GF-D8 (cell line): ENCODE measurements at places on chromosomes 3 and 15.

DNA sequence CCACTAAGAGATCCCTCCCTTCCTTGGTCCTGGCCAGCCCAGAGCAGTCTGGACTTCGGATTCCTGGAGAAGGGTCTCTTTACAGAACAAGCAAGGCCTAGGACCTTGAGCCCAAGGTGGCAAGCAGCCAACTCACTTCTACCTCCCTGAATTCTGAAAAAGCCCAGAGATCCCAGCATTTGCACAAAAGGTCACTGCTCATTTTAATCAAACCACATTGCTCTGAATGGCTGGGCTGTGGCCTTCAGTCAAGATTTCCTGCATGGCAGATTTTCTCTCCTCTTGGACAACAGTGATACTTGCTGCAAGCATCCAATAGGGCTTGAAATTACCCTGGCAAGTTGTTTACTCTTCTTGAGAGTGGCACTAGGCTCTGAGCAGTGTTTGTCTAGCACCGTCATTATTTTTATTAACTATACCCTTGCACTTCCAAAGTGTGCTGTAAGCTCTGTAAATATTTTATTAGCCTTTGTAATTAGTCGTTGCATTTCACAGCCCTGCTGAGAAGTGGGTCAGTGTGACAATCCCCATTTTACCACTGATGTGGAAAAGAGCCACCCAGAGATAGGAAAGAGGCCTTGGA is 274.7 kb upstream of the CTNNB1 start:
- no peak for DNase-seq

- no peak for DNase-seq
These were observed 601.7 kb upstream of the ZNF717 start for GRCh38 chr3:76387000-76387399.

DNA sequence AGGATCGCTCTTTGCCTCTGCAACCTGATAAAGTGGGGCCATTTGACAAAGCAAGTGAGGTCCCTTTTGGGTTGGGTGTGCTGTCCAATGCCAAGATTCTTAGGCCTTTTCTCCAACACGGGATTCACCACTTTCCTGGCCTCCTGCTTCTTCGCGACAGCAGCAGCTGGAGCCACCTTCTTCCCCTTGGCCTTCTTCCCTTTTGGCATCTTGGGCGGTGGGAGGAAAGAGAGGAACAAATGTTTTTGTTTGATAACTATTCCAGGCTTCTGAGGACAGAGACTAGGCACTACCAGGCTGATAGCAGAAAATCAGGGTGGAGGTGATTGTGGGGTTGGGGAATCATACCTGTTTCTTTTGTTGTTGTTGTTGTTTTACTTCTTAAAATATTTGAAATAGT is 30.0 kb upstream of the FAM81A start:
- no peak for DNase-seq

- DNase-seq = no peak
These were observed 72.3 kb downstream of the TAMM41 start for GRCh38 chr3:11774296-11774877.

DNA sequence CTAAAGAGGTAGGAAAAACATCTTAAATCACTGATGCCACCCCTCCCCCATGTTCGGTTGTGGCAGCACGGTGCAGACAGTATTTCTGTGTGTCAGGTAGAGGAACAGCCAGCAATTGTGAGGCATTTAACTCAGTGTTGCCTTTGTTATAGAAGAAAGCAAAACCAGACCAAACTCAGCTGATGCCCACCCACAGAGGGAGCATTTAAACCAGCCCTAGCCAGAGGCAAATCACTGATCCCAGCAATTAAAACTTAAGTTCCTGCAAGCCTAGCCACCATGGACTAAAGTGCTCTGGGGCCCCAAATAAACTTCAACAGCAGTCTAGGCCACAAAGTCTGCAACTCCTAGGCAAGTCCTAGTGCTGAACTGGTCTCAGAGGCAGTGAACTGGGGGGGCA is 94.5 kb downstream of the CFAP20DC start:
- no peak for DNase-seq

GRCh38 chr3:180390313-180390712 is 211.7 kb upstream of the TTC14 start:
- no peak for DNase-seq

DNA sequence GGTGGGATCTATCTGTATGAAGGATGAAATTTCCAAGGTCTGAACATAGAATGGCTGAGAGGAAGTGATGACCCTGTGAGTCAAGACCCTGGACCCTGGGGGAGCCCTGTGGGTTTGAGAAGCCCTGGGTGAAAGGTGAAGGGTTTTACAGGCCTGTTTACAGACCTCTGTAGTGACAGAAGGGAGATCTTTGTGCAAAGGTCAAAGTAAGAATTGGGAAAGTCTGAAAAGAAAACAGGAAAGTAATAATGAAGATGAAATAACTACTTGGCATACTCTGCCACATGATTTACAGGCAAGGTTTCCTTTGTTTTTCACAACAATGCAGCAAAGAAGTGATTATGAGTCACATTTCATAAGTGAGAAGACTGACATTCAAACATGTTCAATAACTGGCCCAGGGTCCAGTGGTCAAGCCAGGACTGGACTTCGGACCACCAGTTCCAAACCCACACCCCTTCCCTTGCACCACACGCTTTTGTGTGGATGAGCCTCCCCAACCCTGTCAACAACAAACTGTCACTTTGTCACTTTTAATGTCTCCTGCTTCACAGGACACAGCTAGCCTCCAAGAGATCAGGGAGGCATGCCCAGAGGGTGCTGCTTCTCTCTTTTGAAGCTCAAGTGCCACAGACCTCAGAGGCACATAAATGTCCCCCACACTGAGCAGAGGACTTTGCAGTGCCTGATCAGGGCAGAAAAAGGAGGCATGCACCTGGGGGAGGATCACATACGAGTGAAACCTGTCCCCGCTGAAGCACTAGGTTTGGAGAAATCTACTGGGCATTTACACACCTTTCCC is 21.5 kb downstream of the CD86 start:
- DNase-seq = no peak

GRCh38 chr3:32817558-32818228 is at the start of gene TRIM71:
Gene TRIM71 (plus strand): TSS chr3:32817997. CDS start chr3:32818081, 84 bp downstream.
- DNase-seq = no peak

DNA sequence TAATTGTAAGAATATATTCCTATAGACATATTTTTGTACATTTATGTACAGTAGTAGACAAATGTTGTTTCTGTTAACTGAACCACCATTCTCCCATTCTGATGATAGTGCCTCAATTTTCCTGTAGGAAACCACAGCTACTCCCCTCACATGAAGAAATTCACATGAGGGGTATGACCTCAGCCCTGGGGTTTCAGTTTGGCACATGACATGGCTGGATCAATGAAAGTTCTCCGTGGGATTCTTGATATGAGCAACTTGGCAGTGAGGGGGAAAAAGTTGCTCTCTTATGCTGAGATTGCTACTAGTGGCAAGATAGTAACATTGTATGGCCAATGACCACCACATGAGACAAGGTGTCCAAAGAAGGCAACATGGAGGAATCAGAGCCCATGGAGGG is 1090.3 kb upstream of the CFAP20DC start:
- no peak for DNase-seq

GRCh38 chr3:121330118-121330517 is 215.7 kb downstream of the POLQ start:
- DNase-seq = no peak

DNA sequence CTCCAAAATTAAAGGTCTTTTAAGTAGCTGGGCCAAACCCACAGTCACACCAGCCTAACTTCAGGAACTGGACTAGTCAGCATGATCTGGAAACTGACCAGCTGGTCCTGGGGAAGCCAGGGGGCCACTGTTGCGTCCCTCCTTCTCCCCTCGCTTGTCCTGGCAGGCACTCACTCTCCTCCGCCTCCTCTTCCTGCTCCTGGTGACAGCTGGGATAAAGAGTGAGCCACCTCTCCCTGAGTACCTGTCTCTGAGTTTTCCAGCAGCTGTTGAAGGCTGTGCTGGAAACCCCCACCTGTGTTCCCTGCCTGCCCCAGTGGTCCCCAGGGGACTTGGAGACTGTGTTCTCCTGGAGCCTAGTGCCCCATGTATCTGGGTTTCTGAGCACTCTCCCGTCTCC is 56.0 kb downstream of the FGD5 start:
- no peak for DNase-seq
